ENCODE measurements at places on chromosomes 12 and 14.

GRCh38 chr12:93938317-93938716 is 210.1 kb upstream of the PLXNC1 start:
- DNase-seq, result peak; percentile 92

- no peak for DNase-seq
These were observed 194.4 kb upstream of the BCL2L14 start for GRCh38 chr12:11876307-11876706.

GRCh38 chr12:29278673-29279420 is 102.1 kb downstream of the ERGIC2 start:
- no peak for DNase-seq

DNA sequence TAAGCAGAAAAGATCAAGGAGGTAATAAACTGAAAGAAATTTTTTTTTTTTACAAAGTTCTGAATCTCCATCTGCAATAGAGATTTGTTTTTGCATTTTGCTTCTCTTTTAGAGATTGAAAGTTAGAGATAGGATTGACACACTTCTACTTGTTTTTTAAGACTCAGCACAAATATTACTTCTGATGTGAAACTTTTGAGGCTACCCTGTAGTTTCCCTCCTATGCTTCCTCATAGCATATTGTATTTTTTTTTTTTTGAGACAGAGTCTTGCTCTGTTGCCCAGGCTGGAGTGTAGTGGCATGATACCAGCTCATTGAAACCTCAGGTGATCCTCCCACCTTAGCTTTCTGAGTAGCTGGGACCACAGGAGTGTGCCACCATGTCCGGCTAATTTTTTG is 32.1 kb upstream of the SGPP1 start:
- DNase-seq, result no peak

GRCh38 chr12:98439471-98439951 is 75.9 kb upstream of the TMPO start:
- DNase-seq, result no peak

GRCh38 chr14:99215277-99215676 is 56.7 kb downstream of the BCL11B start:
- DNase-seq, result no peak

DNA sequence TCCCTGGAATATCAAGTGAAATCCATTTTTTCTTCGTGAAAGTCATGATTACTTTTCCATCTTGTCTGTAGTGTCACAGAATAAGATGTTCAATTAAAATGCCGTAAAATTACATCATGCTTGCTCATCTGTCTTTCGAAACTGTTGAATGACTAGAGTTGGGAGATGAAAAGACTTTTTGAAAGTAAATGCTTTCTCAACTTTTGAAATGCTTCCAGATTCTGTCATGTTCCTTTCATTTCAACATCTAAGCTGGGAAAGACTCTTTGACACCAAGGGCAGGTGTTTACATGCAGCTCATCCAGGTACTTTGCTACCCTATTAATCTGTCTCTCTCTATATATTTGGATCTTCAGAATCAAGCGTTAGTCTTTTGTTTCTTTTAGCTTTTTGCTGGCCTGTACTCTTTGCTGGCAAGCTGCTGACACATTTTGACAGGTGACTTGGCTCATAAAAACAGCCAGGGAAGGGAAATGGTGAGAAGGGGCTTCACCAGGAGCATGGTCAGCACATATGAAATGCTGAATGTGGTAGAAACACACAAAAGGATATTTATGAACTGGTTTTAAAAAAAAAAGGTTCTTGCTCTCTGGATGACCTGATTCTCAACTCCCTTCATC is 77.0 kb upstream of the METAP2 start:
- no peak for DNase-seq
